ENCODE measurements at places on chromosomes 7 and 10.

- DNase-seq, result no peak
Measured at GRCh38 chr7:105577251-105577650, 4.0 kb downstream of the EFCAB10 start.

DNA sequence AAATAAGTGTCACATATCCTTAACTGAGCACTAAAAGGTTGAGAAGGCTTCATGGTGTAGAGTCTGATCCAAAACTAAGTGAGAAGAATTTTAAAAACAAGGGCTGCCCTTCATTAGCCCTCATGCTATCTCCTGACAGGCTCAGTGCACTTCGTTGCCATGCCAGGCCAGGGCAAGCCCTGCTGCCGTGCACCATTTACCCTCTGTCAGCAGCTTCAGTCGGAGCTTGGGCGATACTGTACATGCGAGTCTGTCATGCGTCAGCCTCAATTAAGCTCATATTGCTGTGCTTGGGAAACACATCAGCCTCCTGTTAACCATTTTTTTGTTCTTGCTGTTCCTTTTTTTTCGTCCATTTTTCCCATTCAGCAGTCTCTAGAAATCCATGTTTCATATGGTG, 166.6 kb downstream of the VTI1A start:
- no peak for DNase-seq

DNA sequence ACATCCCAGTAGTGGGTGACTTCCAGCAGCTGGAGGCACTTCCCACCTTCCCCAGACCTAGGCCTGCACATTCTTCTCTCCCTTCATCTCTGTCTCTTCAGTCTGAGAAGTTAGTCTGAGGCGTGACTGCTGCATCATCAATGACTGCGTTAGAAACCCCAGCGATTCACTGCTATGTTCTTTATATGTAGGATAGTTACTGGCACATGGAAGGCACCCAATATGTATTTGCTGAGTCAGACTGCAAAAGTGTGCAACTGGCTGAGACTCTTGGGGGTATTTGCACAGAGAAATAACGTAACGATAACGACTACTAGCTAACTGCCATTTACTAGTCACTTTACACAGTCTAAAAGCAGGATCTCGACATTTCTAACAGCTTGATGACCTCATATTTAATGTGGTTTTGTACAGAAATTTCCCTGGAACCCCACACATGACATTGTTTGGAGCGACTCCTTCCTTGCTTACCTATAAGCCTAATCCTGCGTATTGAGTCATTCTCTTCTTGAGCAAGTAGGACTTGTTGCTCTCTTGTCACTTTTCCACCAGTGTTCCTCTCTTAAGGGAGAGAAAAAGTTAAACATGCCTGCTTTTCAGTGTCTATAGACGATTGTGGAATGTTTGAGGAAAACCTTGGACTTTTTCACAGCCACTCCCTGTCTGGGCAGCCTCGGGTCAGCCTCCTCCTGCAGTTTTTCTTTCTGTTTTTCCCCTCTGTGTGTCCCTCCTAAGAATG, 45.5 kb downstream of the THNSL1 start:
- DNase-seq, result no peak

- no peak for DNase-seq
Measured at GRCh38 chr7:47588704-47589225, 6.9 kb upstream of the TNS3 start.

DNA sequence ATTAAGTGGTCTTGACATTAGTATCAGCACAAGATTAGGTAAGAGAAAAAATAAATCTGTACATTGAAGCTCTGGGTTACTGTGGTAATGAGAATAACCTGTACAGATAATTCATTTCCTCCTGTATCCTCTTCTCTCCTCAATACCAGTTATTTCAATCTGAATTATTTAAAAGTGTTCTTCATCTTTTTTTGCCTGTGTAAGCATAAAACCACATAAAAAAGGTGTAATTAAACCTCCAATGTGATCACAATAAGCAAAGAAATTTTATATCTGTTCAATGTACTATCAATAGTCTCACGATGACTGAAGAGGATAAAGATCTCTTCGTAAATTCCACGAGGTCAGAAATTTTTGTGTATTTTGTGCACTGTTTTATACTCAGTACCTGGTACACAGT, 1.2 kb upstream of the MYPN start:
- DNase-seq, result no peak

- DNase-seq, result no peak
Measured at GRCh38 chr10:103691723-103692435, 163.5 kb downstream of the SH3PXD2A start.

DNA sequence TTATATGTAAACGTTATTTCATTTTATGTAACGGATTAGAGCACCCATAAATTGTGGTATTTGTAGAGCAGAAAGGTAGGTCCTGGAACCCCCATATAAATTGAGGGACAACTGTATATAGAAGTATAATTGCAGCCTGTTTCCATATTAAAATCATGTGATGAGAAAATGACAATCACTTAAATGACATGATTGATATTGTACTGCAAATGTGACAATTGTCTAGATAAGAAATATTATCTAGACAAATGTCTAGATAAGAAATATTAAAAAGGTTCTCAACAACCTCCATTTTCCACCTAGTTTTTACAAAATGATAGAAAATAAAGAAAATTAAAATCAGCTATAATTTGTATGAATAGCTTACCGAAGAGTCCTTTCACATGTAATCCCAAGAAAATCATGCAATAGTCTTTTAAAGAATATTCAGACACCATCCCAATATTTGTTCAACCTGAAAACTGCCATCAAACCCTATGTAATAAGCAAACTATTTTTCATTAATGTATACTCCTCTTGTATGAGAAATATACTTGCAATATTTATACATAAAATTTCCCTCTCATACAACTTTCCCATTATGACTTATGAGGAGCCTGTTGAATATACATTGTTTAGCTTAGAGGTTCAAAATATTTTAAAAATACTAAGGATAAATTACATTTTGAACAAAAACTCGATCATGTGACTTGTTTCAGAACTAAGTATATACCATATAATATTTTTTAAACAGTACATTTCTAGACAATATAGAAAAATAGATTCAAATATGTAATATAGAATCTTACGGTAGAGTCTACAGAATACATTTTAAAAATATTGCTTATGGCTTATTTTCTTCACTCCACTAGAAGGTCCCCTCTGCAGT, 153.2 kb downstream of the CRPPA start:
- no peak for DNase-seq

DNA sequence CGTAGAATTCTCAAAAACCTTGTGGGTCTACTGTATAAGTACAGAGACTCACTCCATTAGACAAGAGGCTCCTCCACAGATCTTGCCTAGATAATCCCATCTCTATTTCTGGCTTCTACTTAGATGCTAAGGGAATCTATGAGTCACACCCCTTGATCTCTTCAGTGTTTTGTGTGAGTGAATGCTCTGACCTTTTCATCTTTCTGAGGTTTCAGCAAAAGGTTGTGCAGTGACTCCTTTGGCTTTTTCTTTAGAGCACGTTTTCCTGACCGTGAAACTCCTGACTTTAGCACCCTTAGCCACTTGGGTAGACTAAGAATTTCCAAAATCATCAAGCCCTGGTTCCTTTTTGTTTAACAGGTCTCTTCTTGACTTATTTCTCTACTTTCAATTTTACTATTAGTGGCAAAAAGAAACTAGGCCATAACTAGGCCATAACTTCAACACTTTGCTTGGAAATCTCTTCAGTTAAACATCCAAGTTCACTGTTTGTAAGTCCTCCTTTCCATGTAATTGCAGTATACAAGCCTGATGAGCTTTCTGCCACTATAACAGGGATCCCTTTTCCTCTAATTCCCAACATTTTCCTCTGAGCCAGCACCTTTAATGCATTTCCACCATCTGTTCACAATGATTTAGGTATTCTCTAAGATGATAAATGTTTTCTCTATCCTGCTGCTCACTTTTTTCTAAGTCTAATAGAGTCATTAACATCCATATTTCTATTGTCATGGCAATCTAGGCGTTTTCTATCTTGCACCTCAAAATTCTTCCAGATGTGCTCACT, 19.4 kb downstream of the COPG2 start:
- no peak for DNase-seq

- DNase-seq, result no peak
Measured at GRCh38 chr10:131314799-131315198, 3.3 kb upstream of the TCERG1L start.

- no peak for DNase-seq
Measured at GRCh38 chr7:130151591-130152492, 53.4 kb downstream of the TMEM209 start.
